ENCODE measurements at places on chromosomes 7 and 10.

GRCh38 chr10:78459639-78460037 lies 426.0 kb downstream of the RPS24 start:
- peak; percentile 56 for DNase-seq

DNA sequence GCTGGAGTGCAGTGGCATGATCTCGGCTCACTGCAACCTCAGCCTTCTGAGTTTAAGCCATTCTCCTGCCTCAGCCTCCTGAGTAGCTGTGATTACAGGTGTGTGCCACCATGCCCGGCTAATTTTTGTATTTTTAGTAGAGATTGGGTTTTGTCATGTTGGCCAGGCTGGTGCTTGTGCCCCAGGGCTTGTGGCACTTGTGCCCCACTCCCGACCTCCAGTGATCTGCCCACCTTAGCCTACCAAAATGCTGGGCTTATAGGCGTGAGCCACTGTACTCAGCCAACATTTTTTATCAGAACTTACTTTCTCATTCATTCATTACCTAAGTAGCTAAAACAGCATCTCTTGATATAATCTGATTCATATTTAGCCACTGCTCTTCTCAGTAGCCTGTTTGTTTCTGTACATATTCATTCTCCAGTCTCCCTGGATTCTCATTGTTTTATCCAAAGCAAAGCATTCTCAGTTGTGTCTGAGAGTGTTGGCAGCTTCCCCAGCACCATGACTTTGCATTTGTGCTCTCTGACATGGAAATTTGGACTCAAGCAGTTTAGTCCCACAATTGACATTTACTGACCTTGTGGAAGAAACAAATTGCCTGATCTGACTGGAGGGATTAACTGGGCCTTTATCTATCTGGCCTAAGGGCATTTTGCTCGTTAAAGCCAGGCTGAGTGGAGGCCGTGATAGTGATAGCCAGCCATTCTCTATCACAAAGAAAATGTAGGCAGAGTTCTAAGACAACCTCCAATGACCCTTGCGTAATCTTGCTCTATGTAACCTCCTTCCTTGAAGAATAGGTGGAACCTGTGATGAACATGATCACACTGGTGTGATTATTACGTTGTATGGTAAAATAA lies 44.9 kb downstream of the AKR1B15 start:
- DNase-seq, result peak; percentile 89

DNA sequence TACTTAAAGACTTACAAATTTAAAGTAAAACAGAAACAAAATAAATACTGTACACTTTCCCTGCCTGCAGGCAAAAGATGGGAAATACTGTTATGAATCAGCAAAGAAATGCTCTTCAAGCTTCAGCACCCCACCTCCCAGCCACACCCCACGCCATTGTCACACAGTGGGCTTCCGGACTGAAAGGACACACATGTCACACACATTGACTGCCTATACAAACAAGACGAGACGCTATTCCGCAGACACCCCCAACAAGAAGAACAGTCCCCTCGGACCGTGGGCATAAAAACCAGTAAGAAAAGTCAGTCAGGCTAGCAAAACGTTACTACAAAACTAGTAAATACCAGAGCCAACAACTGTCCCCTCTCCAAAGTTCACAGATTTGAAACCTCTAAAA lies 22.2 kb upstream of the PARP12 start:
- DNase-seq, result no peak

- no peak for DNase-seq
These were observed 10.0 kb downstream of the FRG2B start for GRCh38 chr10:133616371-133617130.

- no peak for DNase-seq
These were observed 189.6 kb downstream of the CTTNBP2 start for GRCh38 chr7:117683430-117684175.

DNA sequence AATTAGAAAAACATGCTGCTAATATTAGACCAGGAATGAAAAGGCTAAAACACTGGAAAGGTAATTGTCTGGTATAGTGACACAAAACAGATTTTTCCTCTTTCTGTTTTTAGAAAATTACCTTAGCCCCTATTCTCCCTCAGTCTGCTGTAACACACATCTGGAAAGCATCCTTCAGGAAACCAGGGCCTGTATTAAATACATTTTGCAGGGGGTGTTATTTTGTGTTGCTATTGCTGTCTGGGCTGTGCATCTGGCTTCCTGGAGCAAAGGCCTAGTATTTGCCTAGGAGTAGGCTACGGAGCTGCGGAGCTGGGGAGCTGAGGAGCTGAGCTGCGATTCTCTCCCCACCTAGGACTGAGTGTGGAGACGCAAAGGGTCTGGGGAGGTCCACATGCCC lies 169.3 kb downstream of the GFRA1 start:
- DNase-seq, result no peak

DNA sequence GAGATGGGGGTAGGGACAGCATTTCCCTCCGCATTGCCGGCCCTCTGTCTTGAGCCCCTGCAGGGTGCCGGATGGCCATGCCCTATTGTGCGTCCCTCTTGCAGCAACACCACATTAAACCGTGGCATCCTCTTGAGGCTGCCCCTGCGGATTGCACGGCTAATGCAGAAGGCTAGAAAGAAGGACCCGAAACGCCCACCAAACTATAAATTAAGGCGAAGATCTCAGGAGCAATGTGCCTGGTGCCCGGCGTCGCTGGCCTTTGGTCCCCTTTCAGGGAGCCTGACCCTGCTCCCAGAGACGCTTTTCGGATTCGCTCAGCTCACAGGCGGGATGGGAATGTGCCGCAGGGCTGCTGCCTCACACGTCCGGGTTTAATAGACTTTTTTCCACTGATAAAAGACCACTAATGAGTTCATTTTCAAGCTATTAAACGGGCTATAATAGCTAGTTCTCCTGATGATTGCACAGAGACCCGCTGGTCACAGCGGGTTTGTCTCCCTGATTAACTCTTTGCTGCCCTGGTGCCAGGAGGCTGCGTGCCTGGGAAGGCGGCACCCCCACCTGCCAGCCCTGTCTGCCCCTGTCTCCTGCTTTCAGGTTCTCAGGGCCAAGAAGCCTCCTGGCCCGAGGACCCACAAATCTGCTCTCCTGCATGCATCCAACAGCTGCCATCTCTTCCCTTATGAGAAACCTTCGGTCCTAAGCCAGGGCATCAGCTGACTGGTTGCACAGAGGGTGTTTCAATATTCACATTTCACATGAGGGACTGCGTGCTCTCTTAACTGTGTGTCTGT lies 128.3 kb downstream of the ADARB2 start:
- DNase-seq, result no peak

Data from tibial artery (tissue), 4 donors.